ENCODE measurements at places on chromosomes 7 and 10.

DNA sequence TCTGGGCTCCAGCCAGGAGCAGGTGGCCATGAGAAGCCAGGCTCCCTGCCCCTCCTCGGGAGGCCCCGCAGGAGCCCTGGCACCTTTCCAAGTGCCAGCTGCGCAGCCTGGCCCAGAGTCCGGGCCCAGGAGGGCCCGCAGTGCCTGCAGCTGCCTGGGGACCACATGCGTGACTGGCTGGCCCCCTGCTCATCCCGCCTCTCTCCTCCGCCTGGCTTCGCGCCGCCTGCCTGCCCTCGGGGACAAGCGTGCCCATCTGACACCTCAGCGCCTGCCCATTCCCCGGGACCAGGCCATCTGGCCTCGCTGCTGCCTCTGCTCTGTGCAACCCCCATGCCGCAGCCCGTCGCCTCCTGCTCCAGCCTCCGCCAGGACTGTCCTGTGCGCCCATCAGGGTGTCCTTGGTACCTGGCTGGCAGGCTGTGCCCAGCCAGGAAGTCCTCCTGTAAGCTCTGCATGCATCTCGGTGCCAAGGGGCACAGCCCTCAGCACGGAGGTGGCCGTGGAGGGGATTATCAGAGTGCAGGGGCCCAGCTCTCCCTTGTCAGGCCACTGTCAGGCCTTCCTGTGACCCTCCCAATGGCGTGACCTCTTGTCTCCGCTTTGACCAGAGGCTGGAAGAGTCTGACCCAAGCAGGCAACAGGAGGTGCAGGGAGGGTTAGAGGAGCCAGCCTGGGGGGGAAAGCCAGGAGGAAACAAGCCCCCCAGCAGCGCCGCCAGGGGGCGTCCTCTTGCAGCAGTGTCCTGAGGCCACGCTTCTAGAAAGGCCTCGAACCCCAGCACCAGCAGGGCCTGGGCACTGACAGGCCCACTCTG, 50.5 kb downstream of the TMEM209 start:
- no peak for DNase-seq

- DNase-seq: no peak
Measured at GRCh38 chr7:127678947-127679346, 27.0 kb downstream of the SND1 start.

GRCh38 chr10:37220866-37221265, 95.5 kb downstream of the ANKRD30A start:
- DNase-seq: no peak

GRCh38 chr10:652233-652632, 37.2 kb downstream of the DIP2C start:
- DNase-seq: no peak

DNA sequence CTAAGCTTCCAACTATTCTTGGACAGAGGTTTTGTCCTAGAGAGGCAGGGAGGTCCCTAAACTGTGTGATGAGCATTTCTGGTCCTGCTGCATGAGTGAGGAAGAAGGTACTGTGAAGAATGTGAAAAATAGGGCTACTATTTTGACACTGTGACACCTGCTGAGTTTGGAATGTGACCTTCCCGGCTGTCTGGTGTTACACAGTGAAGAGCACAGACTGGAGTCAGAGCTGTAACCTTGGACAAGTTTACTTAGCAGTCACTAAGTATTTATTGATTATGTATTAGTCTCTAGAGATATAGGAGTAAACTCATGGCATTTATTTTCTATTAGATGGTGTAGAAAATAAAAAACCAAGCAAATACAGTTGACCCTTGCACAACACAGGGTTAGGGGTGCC, 12.3 kb downstream of the GOLGA7B start:
- DNase-seq: no peak

- DNase-seq: no peak
Measured at GRCh38 chr10:83222300-83222699, 917.0 kb upstream of the GHITM start.

DNA sequence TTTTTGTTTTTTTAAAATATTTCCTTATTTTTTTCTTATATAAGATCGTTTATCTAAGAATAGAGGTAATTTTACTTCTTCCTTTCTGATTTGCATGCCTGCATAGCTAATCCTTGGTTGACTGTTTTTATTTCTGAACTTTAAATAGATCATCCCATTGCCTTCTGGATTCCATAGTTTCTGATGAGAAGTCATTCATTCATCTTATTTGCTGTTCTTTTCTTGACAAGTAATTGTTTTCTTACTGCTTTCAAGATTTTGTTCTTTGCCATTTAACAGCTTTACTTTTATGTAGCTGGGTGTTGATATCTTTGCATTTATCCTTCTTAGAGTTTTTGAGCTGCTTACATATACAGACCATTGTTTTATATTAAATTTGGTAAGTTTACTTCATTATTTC, 437.9 kb downstream of the SDK1 start:
- DNase-seq: no peak

DNA sequence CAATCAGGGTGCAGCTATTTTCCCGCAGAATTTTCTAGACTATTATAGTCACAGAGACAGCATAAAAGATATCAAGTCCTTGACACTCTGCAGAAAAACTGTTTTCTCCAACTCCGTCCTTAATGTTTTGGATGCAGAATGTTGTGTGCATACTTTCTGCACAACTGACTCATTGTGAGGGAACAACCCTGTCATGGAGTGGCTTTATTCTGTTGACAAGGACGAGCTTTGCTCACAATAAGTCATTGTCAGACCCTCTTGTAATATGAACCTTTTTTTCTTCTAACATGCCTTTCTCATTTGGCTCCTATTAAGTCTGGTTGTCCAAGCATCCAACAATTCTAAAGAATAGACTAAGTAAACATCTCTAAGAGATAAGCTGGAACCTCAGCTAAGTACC, 17.3 kb downstream of the ABCB4 start:
- no peak for DNase-seq

GRCh38 chr7:46133072-46133471, 212.0 kb upstream of the IGFBP3 start:
- no peak for DNase-seq

GRCh38 chr7:55177068-55177530, 158.3 kb downstream of the EGFR start:
- DNase-seq: no peak

GRCh38 chr10:404346-404745, 269.1 kb downstream of the ZMYND11 start:
- peak; percentile 28 for DNase-seq

GRCh38 chr10:88347597-88348304, 235.4 kb downstream of the RNLS start:
- no peak for DNase-seq

- no peak for DNase-seq
Measured at GRCh38 chr7:80362010-80362618, 149.8 kb downstream of the GNAT3 start.

GRCh38 chr7:92708111-92709042, 118.2 kb upstream of the FAM133B start:
- no peak for DNase-seq

DNA sequence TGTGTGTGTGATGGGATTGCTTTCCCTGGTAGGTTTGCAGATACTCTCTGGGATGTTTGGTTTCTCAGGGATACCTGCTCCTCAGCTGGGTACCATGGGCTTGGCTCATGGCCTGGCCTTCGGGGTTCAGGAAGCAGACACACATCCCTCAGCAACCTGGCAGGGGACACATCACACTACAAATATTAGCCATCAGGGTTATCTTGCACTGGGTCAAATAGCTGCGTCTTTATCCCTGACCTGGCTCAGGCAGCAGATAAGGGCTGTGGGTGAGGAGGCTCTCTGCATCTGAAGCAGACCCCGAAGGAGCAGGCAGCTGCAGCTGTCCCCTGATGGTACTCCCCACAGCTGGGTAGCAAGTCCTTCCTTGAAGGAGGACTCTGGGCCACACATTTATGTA, 25.7 kb upstream of the CDHR3 start:
- no peak for DNase-seq

DNA sequence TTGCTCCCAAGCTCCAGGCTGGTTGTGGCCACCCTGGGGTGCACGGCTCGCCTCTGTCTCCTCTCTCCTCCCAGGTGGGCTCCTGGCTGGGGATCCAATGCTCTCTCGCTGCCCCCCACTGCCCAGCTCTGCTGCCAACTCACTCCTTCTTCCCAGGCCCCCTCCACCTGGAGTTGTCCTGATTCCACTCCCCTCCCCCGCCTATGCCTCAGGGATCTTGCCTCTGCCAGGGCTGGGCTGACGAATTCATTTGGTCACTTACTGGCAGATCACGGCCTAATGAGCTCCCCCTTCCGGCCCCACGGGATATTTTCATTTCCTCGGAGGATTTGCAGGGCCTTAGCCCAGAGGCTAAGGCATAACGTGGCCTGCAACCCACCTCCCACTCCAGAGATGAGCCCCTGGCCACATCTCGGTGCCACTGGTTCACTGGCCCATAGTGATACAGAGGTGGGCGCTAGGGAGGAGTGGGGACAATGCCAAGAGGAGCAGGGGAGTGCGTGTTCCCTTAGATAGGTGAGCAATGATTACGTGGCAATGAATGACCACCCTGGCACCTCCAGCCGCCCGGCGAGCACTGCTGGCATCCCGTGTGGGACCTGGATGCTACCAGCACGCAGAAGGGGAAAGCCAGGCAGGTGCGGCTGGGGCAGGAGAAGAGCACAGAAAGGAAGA, 344.6 kb upstream of the SHH start:
- DNase-seq: no peak

- no peak for DNase-seq
Measured at GRCh38 chr7:148867596-148868377, 16.3 kb downstream of the EZH2 start.

GRCh38 chr7:94609561-94609960, 46.4 kb downstream of the SGCE start:
- no peak for DNase-seq

- DNase-seq: no peak
Measured at GRCh38 chr10:6142644-6143043, 53.8 kb downstream of the RBM17 start.

GRCh38 chr7:28107960-28108359, 72.6 kb downstream of the JAZF1 start:
- no peak for DNase-seq

- no peak for DNase-seq
Measured at GRCh38 chr10:123633106-123633505, 33.0 kb upstream of the GPR26 start.

DNA sequence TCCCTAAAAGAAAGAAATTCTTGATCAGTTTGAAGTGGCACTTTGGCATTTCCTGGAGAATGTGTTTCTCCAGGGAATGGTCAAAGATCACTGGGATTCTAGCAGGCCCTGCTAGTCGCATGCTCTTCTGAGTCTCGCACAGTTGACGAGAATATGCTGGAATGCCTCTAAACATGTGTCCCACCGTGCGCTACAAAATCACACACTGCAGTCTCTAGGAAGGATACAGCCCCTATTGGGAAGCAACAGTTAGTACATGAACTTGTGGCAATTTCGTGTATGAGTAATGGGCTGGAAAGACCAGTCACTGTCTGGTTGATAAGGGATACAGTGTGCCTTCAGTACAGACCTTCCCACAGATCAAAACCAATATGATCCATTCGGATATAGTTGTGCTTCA, 257.9 kb downstream of the PRPF18 start:
- DNase-seq: no peak

- no peak for DNase-seq
Measured at GRCh38 chr10:117754770-117755658, 212.5 kb downstream of the EMX2 start.

GRCh38 chr10:111081595-111081994, 4.8 kb downstream of the ADRA2A start:
- DNase-seq: no peak

DNA sequence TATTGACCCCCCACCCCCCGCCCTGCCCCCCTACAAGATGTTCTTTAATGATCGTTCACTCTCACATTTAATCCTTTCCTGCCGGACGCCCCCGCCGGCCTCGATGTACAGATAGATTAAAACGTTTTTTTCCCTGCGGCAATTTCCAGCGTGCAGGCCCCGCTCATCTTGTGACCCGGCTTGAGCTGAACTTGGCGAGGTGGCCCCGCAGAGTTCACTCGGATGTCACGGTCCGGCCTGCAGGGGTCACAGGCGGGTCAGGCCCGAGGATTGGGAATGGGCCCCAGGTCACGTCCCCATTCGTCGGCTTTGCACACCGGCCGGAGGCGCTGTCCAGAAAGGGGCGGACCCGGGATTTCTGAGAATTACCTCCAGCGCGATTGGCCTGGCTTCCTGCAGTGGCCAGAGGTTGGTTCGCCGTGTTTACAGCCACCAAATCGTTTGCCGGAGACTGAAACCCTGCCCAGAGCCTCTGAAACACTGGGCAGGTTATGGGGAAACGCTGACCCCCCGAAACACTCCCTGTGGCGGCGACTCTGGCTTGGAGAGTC, 1.9 kb upstream of the CYP26A1 start:
- no peak for DNase-seq

All from fibroblast of skin of left quadriceps (primary cell).